ENCODE measurements at places on chromosomes 1 and 21. TPM values are rescaled to one million over a fixed set of nuclear protein-coding genes. Genes with fewer than 3 reads are reported as not detected.

The OR2T33 gene
- total RNA-seq, result not detected

The LRRC71 gene
- total RNA-seq, result 2.2 TPM

The PTGS2 gene
- total RNA-seq, result 3.5 TPM

The FMO2 gene
- total RNA-seq, result 5.9 TPM

The RNU1-3 gene
- under 0.01 TPM for total RNA-seq

The MAP1LC3C gene
- not detected for total RNA-seq

The RXFP4 gene
- total RNA-seq, result not detected

The ARTN gene
- total RNA-seq, result not detected

The UMODL1 gene
- total RNA-seq, result under 0.01 TPM

The S100A7 gene
- total RNA-seq, result not detected

The SYPL2 gene
- 0.45 TPM for total RNA-seq

The LORICRIN gene
- total RNA-seq, result not detected

The ANGPTL7 gene
- 2.6 TPM for total RNA-seq

The NKAIN1 gene
- not detected for total RNA-seq

The TRNP1 gene
- total RNA-seq, result 92.9 TPM

The KRTAP19-1 gene
- not detected for total RNA-seq

The NCMAP gene
- 0.89 TPM for total RNA-seq

The LRRC8D gene
- total RNA-seq, result 4.0 TPM

The CORT gene
- total RNA-seq, result not detected

The ACTL8 gene
- not detected for total RNA-seq

The PPIAL4G gene
- not detected for total RNA-seq

The SLAMF6 gene
- 18.1 TPM for total RNA-seq

The BACH1 gene
- 35.0 TPM for total RNA-seq

The ERI3 gene
- total RNA-seq, result 30.1 TPM

The ADAM30 gene
- total RNA-seq, result not detected

The IGSF3 gene
- total RNA-seq, result 25.7 TPM

The CFHR1 gene
- total RNA-seq, result not detected

The TPTE gene
- not detected for total RNA-seq

The TEKT2 gene
- not detected for total RNA-seq

The OR6K3 gene
- total RNA-seq, result not detected

The CASP9 gene
- 8.3 TPM for total RNA-seq

The BTBD19 gene
- total RNA-seq, result not detected

The OR2L2 gene
- total RNA-seq, result not detected

The OR2T8 gene
- not detected for total RNA-seq

The DFFA gene
- total RNA-seq, result 10.7 TPM

The LHX8 gene
- total RNA-seq, result not detected

Measured in stomach (tissue), 19 donors.